ENCODE measurements at places on chromosomes 7 and 10. TPM values are rescaled to one million over a fixed set of nuclear protein-coding genes. Genes with fewer than 3 reads are reported as not detected.

- no peak for DNase-seq
Observed at GRCh38 chr10:12382956-12383531, 33.7 kb downstream of the CAMK1D start.

DNA sequence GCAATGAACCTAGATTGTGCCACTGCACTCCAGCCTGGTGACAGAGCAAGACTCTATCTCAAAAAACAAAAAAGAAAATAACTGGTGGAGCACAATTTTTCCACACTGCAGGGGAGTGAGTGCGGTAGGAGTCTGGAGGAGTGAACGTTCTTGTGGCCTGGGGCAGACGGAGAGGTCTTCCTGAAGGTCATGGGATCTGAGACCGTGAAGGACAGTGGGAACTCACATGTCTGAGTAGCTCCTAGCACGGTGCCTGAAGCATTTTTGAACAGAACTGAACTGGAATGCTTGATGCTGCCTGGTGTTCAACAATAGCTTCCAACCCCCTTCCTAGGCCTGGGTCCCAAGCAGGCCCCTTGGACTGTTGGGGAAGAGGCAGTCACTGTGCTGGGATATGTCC, 84.3 kb upstream of the PODXL start:
- DNase-seq, result no peak

DNA sequence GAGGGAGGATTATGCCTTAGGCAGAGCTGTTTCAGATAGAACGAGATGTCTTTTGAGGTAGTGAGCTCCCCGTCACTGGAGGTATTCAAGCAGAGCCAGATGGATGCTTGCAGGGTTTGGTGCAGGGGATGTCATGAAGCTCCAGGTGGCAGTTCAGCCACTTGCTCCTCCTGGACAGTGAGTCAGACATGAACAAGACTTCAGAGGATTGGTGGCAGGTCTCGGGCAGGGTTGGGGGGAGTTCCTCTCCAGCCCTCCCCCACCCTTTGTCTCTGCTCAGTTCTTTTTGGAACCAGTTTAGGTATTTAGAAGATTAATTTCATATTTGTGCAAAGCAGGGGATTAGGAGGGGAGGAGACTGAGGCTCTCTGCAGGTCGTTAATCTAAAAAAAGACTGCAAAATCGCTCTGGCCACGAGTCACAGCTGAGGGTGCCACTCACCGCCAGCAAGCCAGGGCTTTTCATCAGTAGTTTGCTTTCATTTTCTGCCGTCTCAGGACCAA, 21.5 kb upstream of the MYL10 start:
- DNase-seq, result no peak

Gene DLX6
- total RNA-seq, result not detected

Gene CPA2
- 2.2 TPM for total RNA-seq

GRCh38 chr10:104317269-104317710, 21.0 kb downstream of the ITPRIP start:
- DNase-seq, result peak; percentile 24

Gene C10orf105
- total RNA-seq, result 0.42 TPM

Gene ABCA13
- 4.6 TPM for total RNA-seq

DNA sequence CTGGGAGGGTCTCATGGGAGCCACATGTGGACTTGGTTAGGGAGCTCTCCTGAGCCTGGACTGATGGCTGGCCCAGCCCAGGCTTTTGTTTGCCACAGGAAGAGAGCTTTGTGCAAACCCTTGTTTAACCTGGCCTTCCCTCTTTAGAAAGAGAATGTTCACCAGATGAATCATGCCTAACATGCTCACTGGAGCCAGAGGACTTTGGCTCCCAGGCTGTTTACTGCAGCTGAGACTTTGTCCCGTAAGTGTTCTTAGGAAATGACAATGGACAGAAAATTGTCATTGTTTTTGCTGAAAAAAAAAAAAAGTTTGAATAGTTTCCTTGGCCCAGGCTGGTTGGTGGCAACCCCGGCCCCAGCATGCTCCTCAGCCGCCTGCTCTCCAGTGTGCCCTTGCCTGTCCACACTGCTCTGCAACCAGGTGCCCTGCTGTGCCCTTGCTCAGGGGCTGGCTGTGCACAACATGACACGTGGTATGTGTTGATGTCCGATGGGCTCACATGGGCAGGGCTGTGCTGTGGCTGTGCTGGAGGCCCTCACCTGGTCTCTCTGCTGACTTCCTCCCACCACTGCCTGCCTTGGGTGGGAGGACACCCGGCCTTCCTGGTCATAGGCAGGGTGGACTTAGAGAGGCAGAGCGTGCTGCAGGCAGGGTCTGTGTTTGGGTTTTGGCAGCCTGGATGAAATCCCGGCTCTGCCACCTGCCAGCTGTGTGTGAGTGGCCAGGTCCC, 215.3 kb upstream of the ZNF32 start:
- DNase-seq, result no peak

- no peak for DNase-seq
Observed at GRCh38 chr10:129029051-129029450, 438.0 kb upstream of the MGMT start.

GRCh38 chr7:30068117-30068516, 39.9 kb downstream of the PLEKHA8 start:
- peak; percentile 21 for DNase-seq

Gene GNAI1
- 30.0 TPM for total RNA-seq

Gene KCND2
- 1.3 TPM for total RNA-seq

DNA sequence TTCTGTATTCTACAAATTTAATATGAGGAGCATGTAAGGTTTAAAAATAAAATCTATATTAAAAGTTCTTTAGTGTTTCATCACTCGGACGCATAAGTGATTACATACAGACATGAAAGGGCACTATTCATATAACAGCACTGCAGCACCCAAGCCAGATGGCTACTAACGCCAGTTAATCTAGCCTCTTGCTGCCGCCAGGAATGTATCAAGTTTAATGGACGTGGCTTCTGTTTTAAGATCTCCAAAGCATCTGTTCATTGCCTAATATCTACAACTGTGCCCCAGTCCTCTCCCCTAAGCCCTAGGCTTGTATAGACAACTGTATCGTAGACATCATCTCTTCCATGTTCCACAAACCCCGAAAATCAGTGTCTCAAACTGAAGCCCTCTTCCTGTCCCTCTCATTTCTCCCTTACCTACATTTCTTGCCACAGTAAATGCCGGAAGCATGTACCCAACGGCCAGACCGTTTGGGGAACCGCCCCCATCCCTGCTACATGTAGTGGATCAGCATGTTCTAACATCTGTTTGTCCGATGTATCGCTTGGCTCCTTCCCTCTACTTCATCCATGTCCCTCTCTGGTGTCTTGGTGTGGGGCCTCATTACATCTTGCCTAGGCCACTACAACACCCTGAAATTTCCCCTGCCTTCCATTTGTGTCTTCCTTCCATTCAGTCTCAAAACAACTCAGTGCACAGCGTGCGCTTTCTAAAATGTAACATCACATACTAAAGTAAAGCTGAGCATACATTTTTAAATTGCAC, 147.5 kb upstream of the RSU1 start:
- DNase-seq, result no peak

GRCh38 chr7:35380739-35381224, 126.9 kb upstream of the TBX20 start:
- DNase-seq, result no peak

GRCh38 chr10:118405928-118406327, 63.8 kb upstream of the FAM204A start:
- no peak for DNase-seq

Gene SLC26A3
- not detected for total RNA-seq

- no peak for DNase-seq
Observed at GRCh38 chr7:134804351-134804750, 24.9 kb downstream of the CALD1 start.

Gene FRAT2
- total RNA-seq, result 28.2 TPM

DNA sequence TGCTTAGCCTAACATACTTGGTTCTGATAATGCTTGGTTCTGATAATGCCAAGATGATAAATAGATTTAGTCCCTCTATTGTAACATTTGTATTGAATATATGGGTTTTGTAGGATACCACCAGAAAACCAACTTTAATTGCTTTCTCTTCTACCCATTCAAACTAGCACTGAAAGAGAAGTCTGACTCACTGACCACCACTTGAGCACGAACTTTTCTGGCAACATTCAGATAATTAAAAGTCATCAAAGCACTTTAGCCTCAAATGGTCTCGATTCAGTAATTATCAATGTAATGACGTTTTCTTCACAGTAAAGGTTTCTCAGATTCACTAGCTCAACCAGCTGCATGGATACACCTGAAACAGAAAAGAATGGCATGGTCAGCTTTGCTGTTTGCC, 63.0 kb downstream of the HDAC9 start:
- DNase-seq, result no peak

DNA sequence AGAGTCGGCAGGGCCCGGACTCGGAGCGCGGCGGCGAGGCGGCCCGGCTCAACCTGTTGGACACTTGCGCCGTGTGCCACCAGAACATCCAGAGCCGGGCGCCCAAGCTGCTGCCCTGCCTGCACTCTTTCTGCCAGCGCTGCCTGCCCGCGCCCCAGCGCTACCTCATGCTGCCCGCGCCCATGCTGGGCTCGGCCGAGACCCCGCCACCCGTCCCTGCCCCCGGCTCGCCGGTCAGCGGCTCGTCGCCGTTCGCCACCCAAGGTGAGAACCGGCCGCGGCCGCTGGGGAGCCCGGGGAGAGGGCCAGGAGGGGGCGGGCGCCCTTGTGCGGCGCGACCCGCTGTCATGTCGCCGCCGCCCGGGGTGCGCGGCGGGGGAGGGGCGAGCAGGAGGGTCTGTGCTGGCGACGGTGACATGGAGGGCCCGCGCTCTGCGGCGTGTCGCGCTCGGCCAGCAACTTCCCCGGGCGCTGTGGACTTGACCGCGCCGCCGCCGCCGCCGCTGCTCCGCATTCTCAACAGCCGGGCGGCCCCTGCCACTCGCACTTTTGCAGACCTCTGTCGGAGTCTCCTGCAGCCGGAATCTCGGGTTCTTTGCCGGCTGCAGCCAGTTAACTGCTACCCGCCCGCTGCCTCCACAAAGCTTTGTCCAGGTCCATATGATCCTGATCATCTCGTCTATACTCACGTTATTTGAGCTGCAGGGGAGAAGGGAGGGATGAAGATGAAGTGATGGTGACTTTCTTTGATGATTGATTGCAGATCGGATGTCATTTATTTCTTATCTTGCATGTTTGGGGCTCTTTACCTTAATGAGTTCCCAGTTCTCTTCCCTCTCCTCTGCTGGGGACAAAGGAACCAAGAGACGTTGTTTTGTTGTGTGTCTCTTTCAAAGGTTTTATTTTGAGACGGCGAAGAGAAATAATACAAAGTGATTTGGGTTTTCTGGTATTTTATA, 869 bp downstream of the TRIM24 start:
- no peak for DNase-seq

DNA sequence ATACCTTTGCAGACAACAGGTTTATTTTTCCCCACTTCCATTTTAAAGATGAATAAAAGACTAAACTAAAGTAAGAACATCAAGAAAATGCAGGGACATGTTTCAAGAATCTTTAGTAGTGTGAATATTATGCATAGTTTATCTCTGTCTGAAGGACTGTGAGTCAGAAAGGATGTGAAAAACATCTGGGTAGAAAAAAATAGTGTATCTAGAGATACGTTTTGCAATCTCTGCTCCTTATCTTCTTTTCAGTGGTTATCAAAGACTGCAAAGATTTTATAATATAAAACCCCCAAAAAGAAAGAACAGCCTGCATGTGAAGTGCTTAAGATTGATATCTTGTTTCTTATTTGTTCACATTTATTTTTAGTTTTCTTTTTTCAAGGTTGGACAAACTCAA, 101.9 kb upstream of the ARHGAP21 start:
- DNase-seq, result no peak

Gene LRRC18
- total RNA-seq, result not detected

DNA sequence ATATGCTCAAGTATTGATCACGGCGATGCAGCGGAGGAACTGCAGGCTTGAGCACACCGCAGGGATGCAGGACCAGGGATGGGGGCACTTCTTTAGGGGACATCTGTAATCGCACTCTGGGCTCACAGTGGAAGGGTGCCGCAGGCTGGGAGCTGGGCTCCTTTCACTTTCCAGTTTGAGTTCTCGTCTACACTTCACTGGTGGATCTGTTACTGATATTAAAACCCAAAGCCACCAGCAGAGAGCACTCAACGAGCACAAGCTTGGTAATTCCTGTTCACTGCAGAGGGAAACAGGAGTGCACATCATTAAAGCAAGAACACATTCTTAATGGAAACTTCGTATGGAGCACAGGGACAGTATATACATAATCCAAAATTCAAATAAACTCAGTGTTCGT, 91.3 kb downstream of the PARD3 start:
- DNase-seq, result peak; percentile 58

DNA sequence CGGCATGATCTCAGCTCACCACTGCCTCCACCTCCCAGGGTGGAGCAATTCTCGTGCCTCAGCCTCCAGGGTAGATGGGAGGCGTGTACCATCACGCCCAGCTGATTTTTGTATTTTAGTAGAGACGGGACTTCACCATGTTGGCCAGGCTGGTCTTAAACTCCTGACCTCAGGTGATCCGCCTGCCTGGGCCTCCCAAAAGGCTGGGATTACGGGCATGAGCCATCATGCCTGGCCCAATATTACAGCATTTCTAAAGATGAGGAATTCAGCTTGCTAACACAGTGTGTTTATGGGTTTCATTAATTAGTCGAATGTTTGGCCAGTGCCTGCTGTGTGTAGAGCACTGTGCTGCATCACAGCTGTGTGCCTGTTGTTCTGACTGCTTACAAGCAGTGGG, 3.7 kb downstream of the WDR37 start:
- no peak for DNase-seq

DNA sequence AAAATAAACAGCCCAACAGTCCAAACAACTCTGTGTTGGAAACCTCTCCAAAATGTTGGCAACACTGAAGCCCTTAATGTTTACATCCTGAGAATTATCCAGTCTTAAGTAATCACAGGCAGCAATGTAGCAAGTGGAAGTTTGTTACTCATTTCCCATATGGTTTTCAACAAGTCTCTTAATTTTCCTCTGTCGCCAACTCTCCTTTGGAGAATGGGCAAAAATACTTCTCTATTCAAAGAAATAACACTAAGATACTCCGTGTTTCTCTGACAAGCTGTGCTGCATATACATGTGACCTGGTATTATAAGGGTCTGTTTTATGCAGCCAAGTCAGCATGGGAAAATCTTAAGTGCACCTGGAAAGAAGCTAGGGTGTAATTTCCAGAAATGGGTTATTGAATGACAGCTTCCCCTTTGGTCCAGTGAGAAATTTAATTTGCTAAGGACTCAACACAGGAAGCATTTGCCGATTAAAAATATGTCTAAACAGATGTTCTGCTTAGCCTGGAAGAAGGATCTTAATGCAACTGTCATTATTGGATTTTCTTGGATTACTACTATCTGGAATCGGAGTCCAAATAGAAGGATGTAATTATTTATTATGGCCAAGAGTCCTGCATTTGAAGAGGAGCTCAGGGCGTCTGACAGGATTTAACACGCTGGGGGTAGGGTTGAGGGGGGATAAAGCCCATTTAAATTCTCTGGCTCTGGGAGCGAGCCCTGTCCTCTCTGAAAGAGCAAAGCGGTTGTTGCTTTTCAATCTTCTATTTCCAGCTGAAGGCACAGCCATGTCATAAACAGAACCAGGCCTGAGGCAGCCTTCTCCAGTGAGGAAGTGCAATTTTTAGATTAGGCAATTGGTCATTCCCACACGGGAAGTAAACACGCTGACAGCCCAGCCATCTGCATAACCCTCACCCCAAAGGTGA, 73.1 kb downstream of the TLL2 start:
- DNase-seq, result no peak

Gene ADIRF
- 1,895 TPM for total RNA-seq

Data from tibial nerve (tissue), 4 donors.